ENCODE measurements at places on chromosomes 7 and 10.

- DNase-seq, result no peak
Observed at GRCh38 chr10:10828623-10829022, 189.0 kb upstream of the CELF2 start.

- no peak for DNase-seq
Observed at GRCh38 chr10:100131571-100131970, 49.9 kb upstream of the CPN1 start.

- DNase-seq, result no peak
Observed at GRCh38 chr7:126608339-126608776, 644.4 kb downstream of the GRM8 start.

- DNase-seq, result no peak
Observed at GRCh38 chr7:7535691-7536090, at the start of gene COL28A1. TSS of gene COL28A1 (minus strand) at chr7:7535873. CDS start at chr7:7532875, 2,998 bp downstream.

GRCh38 chr10:79982362-79982800 is 33.5 kb upstream of the SFTPD start:
- DNase-seq, result no peak

DNA sequence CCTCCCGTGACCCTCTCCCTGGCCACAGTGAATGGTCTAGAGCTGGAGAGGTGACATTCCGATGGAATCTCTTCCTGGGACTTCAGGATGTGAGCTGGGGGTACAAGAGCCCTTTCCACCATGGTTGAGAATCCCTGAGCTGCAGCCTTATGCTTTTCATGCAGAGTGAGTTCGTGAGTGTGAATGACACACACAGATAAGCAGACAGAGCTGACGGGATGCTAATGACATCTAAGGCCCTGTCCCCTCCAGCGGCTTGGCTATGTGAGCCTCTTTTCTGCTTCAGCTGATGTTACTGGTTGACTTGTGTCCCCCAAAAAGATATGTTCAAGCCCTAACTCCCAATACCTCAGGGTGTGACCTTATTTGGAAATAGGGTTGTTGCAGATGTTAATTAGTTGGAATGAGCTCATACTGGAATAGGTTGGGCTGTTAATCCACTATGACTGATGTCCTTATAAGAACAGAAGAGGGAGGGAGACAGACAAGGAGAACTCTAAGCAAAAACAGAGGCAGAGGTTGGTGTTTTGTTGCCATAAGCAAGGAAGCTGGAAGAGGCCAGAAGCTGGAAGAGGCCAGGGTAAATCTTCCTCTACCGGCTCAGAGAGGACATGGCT is 111.1 kb upstream of the AFAP1L2 start:
- DNase-seq, result no peak

DNA sequence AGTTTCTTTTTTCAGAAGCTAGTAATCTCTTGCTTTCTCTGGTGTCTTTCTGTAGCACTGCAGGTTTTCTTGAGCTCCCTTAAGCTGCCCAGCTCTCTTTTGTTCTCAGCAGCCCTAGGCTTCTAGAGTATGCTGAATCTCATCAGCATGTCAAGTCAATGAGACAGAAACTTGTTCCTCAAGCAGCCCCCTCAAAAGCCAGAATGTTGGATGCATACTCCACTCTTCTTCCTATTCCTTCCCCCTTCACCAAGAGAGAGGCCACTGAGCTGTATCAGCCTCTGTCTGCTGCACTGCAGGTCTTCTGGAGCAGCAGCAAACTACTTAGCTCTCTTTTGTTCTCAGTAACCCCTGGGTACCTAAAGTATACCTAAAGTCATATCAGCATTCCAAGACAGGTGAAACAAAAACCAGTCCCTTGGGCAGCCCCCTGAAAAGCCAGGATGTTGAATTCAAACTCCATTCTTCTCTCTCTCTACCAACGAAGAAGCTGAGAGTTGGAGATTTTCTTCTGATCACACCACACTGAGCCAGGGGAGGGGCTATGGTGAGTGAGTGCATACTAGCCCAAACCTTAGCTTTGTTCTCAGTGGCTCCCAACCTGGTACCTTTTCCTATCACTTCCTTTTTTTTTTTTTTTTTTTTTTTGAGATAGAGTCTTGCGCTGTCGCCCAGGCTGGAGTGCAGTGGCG is 73.3 kb upstream of the WAC start:
- DNase-seq, result no peak

GRCh38 chr7:71626206-71626605 is 494.3 kb downstream of the GALNT17 start:
- no peak for DNase-seq

DNA sequence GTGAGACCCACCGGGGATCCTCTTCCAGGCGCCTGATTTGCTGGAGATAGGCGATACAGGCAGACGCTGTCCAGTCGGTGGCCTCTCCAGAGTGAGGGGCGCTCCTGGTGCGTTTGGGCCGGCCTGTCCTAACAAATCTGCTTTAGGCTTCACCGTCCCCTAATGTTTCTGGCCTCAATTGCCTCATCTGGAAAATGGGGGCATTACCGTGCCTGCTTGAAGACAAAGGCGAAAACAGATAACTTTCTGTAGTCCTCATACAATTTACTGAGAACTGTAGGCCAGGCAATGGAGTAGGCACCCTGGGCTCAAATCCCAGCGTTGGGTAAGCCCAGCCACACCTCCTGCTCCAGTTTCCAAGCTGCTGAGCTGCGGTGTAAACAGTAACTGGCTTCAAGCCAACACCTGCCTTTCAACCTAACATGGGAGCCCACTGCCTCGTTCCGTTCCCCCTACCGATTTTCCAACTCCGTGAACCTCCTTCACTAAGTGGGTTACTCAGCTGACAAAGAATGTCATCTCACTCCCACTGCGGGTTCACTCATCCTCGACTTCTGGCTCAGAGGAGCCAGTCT is 589 bp upstream of the ZFAND4 start:
- DNase-seq, result no peak

DNA sequence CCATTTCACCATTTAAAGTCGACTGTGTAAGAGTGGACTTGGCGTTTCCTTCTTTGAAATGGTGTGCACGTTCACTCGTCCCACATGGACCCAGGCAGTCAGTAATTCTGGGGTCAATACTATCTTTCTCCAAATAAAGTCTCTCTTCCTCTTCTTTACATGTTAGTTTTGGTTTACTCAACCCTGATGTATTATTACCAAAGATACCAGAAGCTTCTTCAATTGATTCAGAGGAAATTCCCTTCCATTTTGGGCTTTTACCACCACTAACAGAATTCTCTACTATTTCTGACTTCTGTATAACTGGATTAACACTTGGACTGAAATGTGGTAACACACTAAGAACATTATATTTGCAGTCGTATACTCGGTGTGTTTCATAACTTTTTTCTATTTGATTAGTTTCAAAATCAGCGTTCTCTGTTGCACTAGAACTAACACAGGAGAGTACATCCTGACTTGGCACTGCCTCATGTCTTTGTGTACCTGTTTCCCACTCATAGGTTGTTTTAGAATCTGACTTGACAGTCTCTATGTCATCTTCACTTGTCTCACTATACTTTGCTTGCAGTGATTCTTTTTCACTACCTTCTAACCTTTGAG is 60.8 kb downstream of the LARP4B start:
- no peak for DNase-seq

GRCh38 chr7:82360591-82361368 is 82.8 kb downstream of the CACNA2D1 start:
- no peak for DNase-seq

- no peak for DNase-seq
Observed at GRCh38 chr10:85477979-85478378, 888.6 kb downstream of the GRID1 start.

DNA sequence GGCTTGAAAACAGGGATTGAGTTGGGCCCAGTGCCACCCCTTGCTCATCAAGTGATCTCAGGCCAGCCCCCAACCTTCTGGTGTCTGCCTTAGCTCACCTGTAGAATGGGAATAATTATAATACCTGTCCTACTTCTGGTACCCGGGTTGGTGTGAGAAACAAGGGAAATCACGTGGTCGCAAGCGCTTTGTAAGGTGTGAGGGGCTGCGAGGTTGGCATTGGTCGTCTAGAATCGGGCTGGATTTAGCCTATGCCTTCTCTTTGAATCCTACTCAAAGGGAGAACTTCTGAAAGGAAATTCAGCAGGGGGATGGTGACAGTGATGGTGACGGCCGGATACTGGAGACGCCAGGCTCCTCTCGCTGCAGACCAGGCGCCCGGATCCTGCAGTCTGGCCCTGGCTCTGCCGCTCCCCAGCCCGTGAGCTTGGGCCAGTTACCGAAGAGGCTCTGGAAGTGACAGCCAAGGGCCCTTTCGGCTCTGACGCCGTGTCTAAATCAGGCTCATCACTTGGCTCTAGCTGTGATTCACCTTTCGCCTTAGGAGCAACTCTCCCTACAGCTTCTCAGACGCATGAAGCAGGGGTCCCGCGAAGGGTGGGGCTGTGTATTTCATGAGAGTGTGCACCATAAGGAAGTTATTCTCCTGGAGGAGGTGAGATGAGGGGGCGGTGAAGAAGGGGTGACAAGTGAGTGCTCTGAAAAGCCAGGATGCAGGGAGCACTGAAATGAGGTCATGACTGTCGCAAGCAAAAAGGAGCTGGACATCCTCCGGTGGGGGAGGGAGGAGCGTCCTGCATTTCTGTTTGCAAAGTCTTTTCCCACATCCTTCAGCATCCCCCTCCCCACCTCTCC is 4.0 kb upstream of the CREB5 start:
- DNase-seq, result no peak

DNA sequence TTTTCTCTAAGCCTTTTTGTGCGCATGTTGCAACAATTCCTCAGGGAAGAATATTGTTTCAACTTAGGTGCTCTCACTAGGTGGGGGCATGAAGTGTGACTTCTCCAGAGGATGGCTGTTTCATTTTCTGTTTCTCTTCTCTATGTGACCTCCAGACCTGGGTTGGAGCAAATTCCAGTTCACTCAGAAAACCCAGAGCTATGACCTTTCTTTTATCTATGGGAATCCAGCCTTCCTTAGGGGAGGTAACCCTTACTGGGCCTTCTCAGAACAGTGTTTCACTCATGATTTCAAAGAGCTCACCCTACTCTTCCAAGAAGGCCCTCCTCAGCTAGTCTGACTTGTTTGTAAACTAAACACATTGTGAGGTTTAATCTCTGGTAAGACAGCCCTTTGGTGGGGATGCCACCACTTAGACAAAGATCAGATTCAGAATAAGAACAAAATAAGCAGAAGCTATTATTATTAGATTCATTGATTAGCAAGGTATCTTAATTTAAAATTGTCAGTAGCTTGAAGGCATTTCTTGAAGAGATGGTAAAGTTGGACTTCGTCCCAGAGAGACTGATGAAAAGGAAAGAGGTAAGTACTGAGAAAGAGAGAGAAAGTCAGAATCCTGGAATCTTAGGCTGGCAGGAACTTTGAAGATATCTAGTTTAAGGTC is 16.6 kb upstream of the TAS2R60 start:
- DNase-seq, result no peak

- no peak for DNase-seq
Observed at GRCh38 chr7:20320322-20320721, 10.4 kb upstream of the ITGB8 start.

- DNase-seq, result no peak
Observed at GRCh38 chr10:78458983-78459638, 425.4 kb downstream of the RPS24 start.

GRCh38 chr7:30652132-30652531 is 30.1 kb downstream of the CRHR2 start:
- DNase-seq, result no peak

GRCh38 chr10:59857921-59858320 is 48.4 kb downstream of the CCDC6 start:
- no peak for DNase-seq

GRCh38 chr10:14787938-14788337 is 13.2 kb upstream of the FAM107B start:
- no peak for DNase-seq

GRCh38 chr10:35274498-35275060 is 61.7 kb upstream of the CCNY start:
- DNase-seq, result no peak

DNA sequence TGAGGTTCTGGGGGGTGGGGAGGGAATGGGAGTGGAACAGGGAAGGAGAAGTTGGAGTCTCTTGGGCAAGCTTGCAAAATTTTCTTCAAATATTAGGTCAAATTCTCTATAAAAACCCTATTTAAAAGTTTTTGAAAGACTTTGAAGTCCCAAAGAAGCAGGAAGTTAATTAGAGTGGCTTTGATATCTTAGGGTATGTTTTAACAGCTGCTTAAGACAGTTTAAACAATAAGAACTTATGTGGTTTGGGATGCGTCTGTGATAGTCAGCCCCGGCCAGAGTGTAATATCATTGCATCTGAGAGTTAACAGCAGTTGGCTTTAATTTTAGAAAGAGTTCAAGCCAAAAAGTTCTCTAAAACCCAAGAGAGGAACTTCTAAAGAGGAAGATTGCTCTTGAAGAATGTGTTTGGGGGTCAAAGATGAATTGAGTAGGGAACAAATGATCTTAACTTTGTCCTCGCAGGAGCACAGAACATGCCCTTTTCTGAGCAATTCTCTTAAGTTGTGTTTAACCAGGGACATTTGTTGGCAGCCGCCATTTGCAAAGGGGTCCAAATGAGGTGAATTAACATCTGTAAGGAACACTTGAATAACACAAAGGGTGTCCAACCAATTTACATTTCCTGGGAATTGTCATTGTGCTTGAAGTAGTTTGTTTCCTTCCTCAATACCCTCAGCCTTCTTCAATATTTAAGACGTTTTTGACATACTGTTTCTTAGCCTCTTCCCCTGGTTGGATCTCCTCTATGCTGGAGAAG is 182.4 kb downstream of the PTEN start:
- no peak for DNase-seq

- no peak for DNase-seq
Observed at GRCh38 chr7:25732766-25733217, 419.2 kb upstream of the NFE2L3 start.

Data from keratinocyte (primary cell).